Hair follicle dermal papilla cell (primary cell): ENCODE measurements at places on chromosomes 7 and 10. TPM values are rescaled to one million over a fixed set of nuclear protein-coding genes. Genes with fewer than 3 reads are reported as not detected.

Gene PILRA
- 0.36 TPM in 1 of 2 replicates, not detected in the other for total RNA-seq

Gene TAS2R5
- total RNA-seq, result 0.24 and 1.6 TPM in 2 replicates

Gene PLXNA4
- 1.7 and 2.8 TPM in 2 replicates for total RNA-seq

Gene PGAM1
- 478 and 494 TPM in 2 replicates for total RNA-seq

Gene WASHC2C
- total RNA-seq, result 33.6 and 36.3 TPM in 2 replicates

Gene NRG3
- not detected in 2 replicates for total RNA-seq

Gene HOXA6
- total RNA-seq, result not detected in 2 replicates

Gene METTL27
- 9.0 and 9.4 TPM in 2 replicates for total RNA-seq

Gene ZNF804B
- total RNA-seq, result not detected in 2 replicates

Gene CBX3
- total RNA-seq, result 86.3 and 86.9 TPM in 2 replicates

Gene C10orf67
- total RNA-seq, result 0.12 and 0.16 TPM in 2 replicates

Gene GPER1
- total RNA-seq, result 4.2 and 6.0 TPM in 2 replicates

Gene CYP3A4
- not detected in 2 replicates for total RNA-seq
